ENCODE measurements at places on chromosomes 12 and 14.

GRCh38 chr12:131218923-131219669 is 265.4 kb downstream of the ADGRD1 start:
- DNase-seq, result no peak

GRCh38 chr14:42710071-42710470 is 1103.4 kb downstream of the LRFN5 start:
- DNase-seq, result no peak

GRCh38 chr14:68744613-68745012 is 48.3 kb downstream of the ZFP36L1 start:
- DNase-seq, result no peak

DNA sequence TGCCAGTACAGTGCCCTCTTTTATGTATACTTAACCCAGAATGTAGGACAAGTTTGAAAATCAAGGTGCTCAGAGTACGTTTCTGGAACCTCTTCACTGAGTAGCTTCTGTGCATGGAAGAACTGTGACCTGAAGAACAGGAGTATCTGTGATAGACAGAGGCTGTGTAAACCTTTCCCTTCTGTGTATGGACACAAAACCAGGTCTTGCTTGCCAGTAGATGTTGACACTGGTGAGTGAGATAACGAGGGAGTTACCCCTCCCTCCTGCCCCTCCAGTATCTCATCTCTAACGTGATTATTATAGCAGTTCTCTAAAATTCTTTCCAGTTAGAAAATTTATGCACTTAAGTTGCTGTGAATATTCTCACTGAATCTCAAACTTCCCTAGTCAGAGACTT is 170.8 kb downstream of the RPL10L start:
- DNase-seq, result no peak
